ENCODE measurements at places on chromosomes 1 and 21. TPM values are rescaled to one million over a fixed set of nuclear protein-coding genes. Genes with fewer than 3 reads are reported as not detected.

The OR2G6 gene
- total RNA-seq: not detected

The NGF gene
- total RNA-seq: 12.5 TPM

DNA sequence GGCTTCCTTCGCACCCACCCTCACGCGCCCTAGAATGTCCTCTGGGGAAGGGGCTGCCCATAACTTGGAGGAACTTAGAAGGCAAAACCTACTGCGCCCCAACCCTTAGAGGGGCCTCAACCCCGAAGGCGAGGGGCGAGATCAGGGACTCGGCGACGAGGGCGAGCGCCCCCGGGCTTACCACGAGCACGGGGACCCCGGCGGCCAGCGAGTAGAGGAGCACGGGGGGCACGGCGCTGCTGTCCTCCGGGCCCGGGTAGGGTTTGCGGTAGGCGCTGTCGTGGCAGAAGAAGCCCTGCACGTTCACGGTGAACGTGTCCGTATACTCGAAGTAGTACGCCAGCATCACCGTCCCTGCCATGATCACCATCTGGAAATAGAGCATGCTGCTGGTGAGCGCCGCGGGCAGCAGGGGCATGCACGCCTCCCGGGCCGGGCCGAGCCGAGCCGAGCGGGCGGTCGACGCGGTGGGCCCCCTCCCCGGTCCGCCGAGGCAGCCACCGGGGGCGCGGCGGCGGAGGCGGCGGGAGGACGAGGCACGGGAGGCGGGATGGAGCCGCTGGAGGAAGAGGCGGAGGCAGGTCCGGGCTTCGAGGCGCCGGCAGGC lies 304 bp downstream of the PLPPR5 start:
- peak; percentile 19 for DNase-seq

DNA sequence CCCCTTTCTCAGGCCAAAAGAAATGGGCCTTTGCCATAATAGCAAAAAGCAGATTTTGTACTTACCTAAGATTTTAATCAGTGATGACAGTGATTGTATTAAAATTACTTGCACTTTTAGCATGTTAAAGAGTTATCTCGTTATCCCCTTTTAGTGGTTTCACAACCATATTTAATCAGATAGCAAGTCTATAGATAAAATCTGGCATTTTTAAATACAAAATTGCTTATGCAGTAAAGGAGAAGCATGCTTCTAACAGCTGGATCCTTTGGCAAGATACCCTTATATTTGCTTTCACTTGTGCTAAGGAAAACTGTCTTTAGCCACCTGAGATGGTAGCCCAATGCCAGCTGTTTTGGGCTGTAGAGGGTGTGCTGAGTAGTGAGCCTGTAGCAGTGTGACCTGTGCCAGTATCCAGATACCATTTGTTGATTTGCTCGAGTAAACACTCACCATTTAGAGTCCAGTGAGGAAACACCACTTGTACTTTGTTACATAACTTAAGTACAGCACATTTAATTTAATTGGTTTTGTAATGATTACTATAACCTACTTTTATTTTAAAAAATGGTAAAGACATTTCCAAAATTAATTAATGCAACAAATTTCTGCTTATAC lies 314.4 kb upstream of the ZP4 start:
- DNase-seq: no peak

GRCh38 chr1:204128964-204129896 lies 22.6 kb downstream of the ETNK2 start:
- peak; percentile 61 for DNase-seq

DNA sequence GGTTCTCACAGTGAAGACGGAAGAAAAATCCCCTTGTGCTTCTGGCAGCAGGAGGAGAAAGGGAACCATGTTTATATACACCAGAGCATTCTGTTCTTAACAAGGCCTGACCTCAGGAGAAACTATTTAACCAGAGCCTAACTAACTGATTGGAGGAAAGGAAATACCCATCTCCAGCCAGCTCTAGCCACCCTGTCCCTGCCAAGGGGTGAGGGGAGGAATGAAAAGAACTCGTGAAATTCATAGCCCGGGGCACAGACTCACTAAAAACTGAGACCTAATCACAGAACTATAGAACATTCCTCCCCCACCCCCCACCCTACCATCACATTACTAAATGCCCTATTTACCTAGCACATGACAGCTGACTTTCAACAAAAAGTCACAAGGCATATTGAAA lies 65.0 kb downstream of the KCNH1 start:
- DNase-seq: no peak

DNA sequence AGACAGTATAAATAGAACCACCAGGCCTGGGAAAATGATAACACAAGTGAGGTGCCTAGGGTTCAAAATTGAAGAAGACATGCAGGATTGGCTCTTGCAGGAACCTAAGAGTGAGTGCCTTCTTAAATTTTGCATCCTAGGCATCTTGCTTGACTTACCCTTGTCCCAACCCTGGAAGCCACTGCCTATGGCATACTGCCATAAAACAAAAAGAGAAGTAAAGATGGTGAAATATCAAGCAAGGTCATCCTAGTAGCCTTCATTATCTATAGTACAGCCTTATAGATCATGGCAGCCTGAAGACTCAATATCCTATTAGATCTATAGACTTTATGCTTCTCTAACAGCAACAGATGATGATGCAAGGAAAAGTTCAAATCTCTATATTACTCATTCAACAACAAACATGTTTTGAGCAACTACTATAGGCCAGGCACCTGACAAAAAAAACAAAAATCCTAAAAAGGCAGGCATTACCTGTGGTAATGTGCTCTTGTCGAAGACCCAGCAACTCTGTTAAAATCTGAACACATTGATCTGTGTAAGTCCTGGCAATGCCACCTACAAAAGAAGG lies 6.3 kb downstream of the AP4B1 start:
- DNase-seq: no peak

Data from IMR-90 (cell line).